ENCODE measurements at places on chromosomes 1 and 21.

DNA sequence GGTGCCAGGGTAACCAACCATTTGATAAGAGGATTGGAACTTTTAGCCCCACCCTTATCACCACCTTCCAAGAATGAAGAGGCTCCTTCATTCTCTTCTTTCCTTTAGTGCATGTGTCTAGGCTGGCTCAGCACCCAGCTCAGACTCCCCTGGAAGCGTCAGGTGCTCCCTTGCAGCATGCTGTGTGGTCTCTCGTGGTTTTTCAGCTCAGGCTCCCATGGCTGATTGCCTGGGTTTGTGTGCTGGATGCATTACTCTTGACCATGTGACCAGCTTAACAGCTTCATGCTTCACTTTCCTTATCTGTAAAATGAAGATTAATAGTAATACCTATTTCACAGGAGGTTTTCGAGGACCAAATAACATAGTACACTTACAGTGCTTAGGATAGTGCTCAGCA, 198.4 kb downstream of the HHAT start:
- DNase-seq, result no peak

GRCh38 chr1:43537423-43538142, 6.9 kb downstream of the PTPRF start:
- no peak for DNase-seq

DNA sequence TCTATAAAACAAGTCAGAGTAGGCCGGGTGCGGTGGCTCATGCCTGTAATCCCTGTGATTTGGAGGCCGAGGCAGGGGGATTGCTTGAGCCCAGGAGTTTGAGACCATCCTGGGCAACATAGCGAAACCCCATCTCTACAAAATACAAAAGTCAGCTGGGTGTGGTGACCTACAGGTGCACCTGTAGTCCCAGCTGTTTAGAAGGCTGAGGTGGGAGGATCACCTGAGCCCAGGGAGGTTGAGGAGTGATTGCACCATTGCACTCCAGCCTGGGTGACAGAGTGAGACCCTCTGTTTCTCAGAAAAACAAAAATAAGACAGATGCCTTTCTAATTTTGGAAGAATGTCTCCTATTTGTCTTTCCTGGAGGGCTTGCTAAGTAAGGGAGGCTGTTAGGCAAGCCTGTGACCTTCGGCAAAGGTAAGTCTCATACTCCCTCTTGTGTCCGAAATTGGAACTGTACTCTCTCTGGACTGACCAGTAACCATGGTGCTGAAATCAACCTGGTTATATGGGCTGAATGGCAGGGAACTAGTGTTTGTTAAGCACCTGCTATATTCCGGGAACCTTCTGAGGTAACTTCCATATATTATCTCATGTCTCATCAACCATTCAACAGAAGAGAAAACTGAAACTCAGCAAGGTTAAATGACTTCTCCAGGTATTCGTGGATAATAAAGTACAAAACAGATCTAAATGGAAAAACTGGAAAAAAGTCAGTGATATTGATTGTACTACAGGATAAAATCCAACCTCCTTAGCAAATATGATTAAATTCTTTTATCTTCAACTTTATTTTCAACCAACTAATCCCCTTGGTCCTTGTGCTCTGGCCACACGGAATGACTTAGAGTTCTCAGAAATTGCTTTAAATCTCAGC, 11.8 kb upstream of the RAB3B start:
- peak; percentile 58 for DNase-seq

DNA sequence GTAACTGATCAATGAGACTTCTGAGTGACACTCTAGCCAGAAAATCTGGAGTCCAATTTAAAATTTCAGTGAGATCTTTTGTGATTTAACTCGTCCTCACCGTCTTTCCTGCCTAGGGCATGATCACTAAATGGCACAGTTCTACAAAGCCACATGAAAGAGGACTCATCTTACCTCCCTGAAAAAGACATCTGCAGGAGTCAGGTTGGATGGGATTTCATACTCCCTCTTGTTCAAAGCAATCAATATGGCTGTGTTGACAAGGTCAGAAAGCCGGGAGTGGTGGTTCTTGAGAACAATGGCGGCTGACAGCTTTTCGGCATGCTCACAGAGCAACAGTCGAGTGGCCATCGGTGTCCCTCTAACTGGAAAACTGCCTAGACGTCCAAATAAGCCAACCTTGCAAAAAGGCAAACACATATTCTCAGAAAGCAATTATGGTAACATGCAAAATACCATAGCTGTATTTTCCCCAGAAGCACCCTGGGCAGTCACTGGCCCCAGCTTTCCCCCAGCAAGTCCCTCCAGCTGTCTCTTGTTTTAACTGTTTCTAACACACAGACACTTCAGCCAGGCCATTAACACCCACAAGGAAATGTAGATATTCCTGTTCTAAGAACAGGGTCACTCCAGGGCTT, 36.6 kb upstream of the ACTA1 start:
- DNase-seq, result no peak

GRCh38 chr1:43034195-43034658, 75.6 kb upstream of the SLC2A1 start:
- DNase-seq, result no peak

DNA sequence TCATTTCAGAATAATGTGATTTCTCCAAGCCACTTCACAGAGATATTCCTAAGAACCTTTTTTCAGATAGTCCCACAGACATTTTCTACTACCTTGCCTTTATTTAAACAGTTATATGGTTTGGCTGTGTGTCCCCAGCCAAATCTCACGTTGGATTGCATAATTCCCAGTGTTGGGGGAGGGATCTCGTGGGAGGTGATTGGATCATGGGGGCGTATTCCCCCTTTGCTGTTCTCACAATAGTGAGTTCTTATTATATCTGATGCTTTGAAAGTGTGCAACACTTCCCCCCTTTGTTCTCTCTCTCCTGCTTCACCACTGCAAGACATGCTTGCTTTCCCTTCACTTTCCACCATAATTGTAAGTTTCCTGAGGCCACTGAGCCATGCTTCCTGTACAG, 93.6 kb upstream of the ZNF678 start:
- DNase-seq, result no peak

- no peak for DNase-seq
Observed at GRCh38 chr1:22500471-22500870, 48.8 kb downstream of the ZBTB40 start.

DNA sequence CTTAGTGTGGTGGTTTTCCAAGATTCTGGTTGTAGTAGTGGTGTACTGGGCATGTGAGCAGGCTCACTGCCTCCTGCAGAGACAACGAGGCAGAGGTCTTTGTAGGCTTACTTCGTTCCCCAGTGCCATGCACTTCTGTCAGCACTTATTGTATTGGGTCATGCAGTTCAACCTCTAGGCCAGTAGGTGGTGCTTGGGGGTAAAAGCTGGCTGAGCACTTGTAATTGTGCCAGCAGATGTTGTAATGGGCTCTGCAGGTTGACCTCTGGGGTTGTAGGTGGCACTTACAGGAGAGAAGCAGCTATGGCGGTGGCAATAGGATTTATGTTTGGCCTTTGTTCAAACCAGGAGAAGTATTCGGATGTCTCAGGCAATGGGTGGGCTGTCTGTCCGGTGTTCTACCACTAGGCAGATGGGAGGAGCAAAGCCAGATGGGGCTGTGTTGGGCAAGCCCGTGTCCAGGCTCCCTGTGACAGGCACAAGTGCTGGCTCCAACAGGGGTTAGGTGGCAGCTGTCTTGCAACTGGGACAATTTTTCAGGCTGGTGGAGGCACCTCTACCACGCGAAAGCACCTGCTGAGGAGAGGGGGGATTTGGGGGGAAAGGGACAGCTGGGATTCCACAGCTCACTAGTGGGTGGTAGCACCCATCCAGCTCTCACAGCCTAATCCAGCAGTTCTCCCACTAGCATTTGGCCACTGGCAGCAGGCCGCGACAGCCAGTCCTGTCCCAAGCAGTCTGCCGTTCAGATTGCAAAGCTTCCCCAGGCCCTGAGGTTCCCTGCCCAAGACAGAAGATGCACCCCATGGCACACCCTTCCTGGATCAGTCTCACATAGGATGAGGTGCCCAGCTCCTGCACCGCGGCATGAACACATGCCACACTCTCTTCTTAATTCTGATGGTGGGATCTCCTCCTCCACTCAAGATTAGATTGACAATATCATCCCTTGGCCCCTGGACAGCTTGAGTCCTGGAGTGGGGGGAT, 274.5 kb downstream of the CTH start:
- peak; percentile 17 for DNase-seq

- no peak for DNase-seq
Observed at GRCh38 chr1:162166917-162167615, 97.6 kb downstream of the NOS1AP start.

DNA sequence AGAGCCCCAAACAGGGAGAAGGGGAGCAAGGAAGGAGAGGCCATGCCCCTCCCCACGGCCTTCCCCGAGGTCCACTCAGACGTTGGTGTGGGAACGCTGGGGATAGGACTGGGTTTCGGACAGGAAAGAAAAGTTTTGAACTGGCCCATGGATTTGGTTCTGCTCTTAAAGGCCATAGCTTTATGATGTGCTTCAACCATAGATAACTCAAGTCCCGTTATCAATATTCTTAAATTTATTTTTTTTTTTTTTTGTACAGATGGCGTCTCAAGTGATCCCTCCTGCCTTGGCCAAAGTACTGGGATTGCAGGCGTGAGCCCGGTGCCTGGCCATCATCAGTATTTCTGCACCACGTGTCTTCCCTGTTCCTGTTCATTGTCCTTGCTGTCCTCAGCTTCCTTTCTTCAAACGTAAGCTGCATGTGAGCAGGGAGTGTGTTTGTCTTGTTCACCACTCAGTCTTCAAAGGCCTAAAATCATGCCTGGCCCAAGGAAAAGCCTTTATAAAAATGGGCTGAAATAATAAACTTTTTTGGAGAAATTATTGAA, 820 bp upstream of the KRTAP10-1 start:
- no peak for DNase-seq

DNA sequence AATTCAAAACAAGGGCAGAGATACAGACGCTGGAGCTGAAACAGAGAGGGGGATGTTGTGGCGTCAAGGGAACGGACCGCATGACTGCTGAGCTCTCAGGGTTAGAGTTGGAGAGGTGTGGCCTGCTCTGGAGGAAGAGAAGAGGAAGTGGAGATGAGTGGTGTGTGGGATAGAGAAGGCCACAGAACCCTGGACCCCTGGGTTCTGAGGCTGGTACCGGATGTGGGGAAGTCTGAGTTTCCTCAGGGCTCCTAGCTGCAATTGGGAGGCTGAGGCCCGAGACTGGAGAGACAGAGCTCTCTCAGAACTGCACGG, 1.8 kb downstream of the BCAN start:
- no peak for DNase-seq

- DNase-seq, result no peak
Observed at GRCh38 chr1:18632783-18633421, 2.3 kb downstream of the PAX7 start.

DNA sequence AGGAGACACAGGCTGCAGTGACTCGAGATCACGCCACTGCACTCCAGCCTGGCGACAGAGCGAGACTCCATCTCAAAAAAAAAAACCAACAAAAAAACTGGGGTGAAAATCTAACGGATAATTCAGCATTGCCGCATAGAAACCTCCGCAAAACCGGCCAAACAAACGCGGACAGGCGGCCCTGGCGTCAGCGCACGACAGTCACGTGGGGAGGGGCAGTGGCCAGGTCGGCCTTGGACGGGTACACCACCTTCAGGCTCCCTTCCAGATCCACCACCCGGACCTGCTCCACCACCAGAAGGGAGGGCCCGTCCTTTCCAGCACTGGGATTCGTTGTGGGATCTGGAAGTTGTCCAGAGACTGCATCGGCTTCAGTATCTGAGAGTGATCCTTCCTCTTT, 8.4 kb downstream of the SMIM1 start:
- DNase-seq, result no peak

DNA sequence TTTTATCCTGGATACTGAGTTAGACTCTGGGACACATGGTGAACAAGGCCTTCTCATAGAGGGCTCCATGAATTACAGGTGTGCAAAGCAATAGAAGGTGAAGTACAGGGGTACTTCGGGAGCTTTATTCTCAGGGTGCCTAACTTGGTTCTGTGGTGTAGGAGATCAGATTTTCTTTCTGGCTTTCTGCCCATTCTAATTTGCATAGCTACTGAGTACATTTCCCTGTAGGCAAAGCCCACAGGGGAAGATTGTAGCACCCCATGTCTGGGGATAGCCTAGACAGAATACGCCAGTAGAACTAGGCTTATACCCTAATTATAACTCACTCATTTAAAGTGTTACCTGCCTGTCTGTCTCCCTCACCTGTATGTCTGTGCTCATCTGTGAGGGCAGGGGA, 49.7 kb downstream of the PGM1 start:
- no peak for DNase-seq

- no peak for DNase-seq
Observed at GRCh38 chr1:79959635-79960034, 953.1 kb upstream of the ADGRL4 start.

- no peak for DNase-seq
Observed at GRCh38 chr1:74964508-74965102, 169.6 kb upstream of the LHX8 start.

DNA sequence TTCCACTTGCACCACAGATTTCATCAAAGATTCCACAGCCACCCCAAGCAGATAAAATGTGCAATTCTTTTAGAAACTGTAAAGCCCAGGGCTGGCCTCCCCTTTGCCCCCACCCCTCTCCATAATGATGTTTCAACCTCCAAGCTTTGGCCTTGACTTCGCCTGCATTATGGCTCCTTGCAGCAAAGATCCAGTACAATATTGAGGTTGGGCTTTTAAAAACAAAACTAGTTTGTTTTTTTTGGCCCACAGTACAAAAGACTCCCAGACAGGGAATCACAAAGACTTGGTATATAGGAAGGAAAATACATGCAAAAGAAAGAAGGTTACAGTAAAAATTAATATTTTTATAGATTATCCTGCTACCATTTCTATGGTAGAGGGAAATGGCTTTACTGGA, 356.5 kb upstream of the PTBP2 start:
- no peak for DNase-seq

GRCh38 chr1:177289532-177289931, 118.8 kb downstream of the BRINP2 start:
- DNase-seq, result no peak

DNA sequence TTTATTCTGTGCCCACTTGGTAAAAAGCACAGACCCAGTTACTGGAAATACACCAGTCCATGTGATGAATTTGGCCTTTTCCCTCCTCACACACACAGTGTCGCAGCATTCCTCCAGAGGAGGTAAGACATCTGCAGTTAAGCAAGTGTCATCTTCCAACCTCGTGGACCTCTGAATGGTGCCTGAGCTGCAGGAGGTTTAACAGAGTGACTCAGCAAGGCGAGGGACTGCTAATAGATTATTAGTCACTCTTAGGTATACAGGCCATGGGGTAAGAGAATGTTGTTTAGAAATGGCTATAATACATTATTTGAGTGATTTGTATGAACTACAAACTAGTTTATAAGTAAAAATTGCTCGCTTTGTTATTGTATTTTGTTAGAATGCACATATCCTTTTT, 8.6 kb upstream of the LRRC8B start:
- peak; percentile 23 for DNase-seq

DNA sequence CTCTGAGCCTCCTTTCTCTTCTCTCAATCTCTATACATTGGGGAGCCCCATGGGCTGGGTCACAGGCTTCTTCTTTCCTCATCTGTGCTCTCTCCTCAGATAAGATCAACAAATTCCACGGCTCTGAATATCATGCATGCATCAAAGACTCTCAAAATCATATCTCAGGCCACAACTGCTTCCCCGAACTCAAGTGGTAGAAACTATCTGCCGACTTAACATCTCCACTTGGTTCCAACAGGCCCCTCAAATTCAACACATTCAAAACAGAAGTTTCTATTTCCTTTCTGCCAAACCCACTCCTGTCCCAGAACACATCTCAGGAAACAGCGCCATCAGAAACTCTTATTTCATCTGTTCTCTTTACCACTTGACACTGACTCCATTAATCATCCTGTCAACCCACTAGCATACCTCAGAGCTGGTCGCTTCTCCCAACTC, 16.7 kb downstream of the DDX59 start:
- no peak for DNase-seq
